ENCODE measurements at places on chromosomes 7 and 10.

- H3K4me3 ChIP-seq: no peak overlapping the region
- H3K27ac ChIP-seq: no peak overlapping the region
Measured at GRCh38 chr10:75982611-75983369, 551.4 kb downstream of the LRMDA start.

DNA sequence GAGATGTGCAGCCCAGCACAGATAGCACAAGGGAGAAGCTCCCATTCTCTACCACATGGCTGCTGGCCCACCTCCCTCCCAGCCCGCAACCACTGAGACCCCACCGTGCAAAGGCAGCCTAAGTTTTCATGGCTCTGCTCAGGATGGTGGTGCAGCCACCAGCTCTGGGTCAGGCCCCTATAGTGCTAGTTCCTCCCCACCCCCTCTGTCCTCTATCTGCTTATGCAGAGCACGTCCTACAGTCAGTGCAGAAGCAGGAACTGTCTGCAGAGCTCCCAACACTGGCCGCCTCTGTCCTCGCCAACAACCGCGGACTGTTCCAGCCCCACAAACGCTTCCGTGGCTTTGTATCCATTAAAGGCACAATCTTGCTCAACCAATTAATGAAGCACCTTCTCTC lies 278.9 kb downstream of the GRID1 start:
- no peaks in the 10 kb centered on the region for H3K4me1 ChIP-seq
- H3K36me3 ChIP-seq: no peaks in the 10 kb centered on the region
- DNase-seq: no peak
- no peak overlapping the region for H3K4me3 ChIP-seq

GRCh38 chr7:25031432-25031831 lies 51.5 kb upstream of the OSBPL3 start:
- H3K4me3 ChIP-seq: no peak overlapping the region
- peaks cover 34% of the 10 kb centered on the region for H3K4me1 ChIP-seq
- no peak overlapping the region for H3K27ac ChIP-seq
- H3K36me3 ChIP-seq: no peaks in the 10 kb centered on the region
- DNase-seq: no peak
- no peaks in the 10 kb centered on the region for H3K27me3 ChIP-seq

DNA sequence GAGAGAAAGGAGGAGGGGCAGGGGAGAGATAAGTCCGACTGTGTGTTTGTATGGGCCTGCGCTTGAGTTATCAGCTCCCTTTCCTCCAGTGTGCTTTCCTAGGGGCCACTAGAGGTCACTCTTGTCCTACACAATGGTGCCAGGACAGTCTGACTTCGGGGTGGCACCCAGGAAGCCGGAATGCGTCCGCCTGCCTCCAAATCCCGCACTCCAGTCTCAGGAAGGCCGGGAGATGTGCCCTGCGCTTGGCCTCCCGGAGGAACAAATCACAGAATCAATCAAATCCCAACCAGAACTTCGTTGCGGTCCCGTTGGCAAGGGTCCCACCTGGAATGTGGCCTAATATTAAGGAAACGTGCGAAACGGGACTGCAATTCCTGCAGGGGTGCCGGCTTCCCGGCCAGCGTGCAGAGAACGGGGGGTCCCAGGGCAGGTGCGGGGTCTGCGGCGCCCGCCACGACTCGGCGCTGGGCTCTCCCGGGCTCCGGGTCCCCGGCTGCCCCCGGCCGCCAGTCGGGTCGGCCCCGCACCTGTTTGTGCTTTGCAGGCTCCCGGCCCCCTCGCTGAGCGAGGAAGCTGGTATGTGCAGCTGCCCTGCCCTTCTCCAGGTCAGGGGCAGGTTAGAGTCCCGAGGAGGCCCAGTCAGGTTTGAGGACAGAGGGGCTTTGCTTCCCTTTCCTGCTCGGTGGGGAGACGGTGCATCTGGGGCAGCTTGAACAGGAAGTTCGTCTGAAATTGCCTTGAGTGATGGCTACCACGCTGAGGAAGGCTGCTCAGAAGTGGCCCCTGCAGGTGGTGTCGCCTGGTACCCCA lies 21.0 kb upstream of the HPS1 start:
- H3K27ac ChIP-seq: no peak overlapping the region
- peak; percentile 89 for DNase-seq
- peak overlapping the region; percentile 2 for H3K4me3 ChIP-seq
- H3K36me3 ChIP-seq: no peaks in the 10 kb centered on the region
- no peaks in the 10 kb centered on the region for H3K4me1 ChIP-seq
- H3K27me3 ChIP-seq: peaks cover 11% of the 10 kb centered on the region

GRCh38 chr7:45582136-45582749 lies 8.1 kb downstream of the ADCY1 start:
- DNase-seq: no peak
- no peaks in the 10 kb centered on the region for H3K4me1 ChIP-seq
- H3K27ac ChIP-seq: no peak overlapping the region
- no peaks in the 10 kb centered on the region for H3K36me3 ChIP-seq
- no peak overlapping the region for H3K4me3 ChIP-seq

DNA sequence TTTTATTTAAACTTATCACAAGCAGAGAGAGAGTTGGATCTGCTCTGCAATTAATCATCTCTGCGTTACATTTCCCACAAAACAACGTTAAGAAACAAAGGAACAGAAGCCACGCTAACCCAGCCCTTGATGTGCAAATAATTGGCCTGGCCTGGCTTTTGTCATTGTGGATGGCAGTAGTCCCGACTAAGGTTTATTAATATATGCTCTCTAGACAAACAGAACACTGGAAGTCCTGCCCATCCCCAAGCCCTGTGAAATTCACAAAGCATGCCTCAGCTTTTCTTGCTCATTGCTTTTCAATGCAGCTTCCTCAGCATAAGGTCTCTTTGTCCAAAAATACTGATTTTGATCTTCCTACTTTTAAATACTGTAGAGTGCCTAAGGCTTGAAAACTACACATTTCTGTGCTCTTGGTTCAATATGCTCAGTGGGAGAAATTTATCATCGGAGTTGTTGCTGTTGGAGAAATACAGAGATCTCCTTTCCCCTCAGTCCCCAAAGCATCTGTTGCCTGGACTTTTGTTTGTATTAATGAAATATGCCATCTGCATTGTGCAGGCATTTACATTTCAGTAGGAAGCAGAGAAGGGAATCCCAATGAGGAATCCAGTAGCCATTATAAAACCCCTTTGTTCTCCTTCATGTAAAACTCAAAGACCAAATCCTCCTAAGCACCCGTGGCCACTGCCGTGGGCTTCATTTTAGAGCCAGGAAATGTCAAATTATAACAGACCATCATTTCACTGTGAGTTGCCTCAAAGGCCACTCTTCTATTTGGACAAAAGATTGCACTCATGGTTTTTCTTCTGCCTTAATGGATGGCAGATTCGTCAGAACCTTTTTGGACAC lies 61.1 kb downstream of the SORCS1 start:
- H3K4me1 ChIP-seq: no peaks in the 10 kb centered on the region
- no peaks in the 10 kb centered on the region for H3K27me3 ChIP-seq
- H3K4me3 ChIP-seq: no peak overlapping the region
- H3K36me3 ChIP-seq: no peaks in the 10 kb centered on the region
- no peak overlapping the region for H3K27ac ChIP-seq
- DNase-seq: no peak

GRCh38 chr10:71817831-71818655 lies 33.0 kb downstream of the PSAP start:
- no peaks in the 10 kb centered on the region for H3K4me1 ChIP-seq

GRCh38 chr10:14665865-14666857 lies 108.5 kb downstream of the FAM107B start:
- H3K27ac ChIP-seq: no peak overlapping the region
- H3K36me3 ChIP-seq: no peaks in the 10 kb centered on the region

DNA sequence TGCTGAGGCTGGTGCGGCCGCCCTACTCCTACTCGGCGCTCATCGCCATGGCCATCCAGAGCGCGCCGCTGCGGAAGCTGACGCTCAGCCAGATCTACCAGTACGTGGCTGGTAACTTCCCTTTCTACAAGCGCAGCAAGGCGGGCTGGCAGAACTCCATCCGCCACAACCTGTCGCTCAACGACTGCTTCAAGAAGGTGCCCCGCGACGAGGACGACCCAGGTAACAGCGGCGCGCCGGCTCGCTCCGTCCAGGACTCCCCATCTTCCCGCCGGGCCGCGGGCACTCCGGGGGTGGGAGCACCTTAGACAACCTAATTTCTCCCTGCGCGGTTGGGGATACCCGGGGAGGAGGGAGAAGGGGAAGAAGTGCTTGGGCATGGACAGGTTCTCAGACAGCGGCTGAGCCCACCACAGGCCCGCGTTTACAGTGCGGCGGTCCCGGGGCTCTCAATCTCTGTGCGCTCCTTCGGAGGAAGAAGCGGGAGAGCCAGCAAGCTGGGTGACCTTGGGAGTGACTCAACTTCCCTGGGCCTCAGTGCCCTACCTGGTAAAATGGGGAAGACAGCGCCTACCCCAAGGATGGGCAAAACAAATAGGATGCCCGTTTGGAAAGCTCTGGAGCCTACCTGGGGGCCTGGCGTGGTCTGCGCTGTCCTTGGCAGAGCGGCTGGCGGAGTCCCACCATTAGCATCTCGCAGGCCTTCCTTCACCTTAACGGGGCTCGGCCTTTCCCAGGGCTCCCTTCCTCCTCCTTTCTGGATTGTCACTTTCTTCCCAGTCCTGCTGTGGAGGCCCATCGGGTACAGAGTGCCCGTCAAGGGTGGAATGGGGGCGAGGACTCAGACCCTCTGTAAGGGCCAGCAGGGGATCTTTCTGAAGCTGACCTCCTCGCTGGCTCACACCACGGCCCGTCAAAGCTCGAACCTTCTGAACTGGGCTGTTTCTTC lies 852 bp downstream of the FOXI2 start:
- peaks cover 23% of the 10 kb centered on the region for H3K27me3 ChIP-seq
- no peaks in the 10 kb centered on the region for H3K36me3 ChIP-seq
- H3K27ac ChIP-seq: no peak overlapping the region
- H3K4me1 ChIP-seq: no peaks in the 10 kb centered on the region
- no peak overlapping the region for H3K4me3 ChIP-seq

DNA sequence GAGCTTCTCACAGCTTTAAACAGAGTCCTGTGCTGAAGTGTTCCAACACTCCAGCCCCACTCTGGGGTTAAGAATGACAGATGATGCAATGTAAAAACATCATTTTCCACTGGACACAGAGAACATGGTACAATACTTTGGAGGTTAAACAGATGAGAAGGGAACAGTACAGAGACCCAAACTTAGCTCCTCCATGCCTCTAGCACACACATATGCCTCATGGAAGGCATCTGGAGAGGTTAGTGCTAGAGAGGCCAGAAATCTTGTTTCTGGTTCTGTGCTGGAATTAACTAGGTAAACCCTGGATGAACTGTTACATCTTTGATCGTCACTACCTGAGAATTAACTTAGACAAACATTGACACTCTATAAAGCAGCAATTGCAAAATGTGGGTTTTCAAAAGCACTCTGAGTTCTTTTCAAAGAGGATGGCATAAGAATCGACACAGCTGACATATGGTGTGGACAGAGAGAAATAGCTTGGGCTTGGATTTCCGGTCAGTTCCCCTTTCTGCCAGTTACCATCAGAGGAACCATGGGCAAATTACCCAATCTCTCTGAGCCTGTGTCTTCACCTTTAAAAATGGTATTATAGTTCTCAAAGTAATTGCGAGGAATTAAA lies 81.9 kb downstream of the KCNMA1 start:
- no peak overlapping the region for H3K4me3 ChIP-seq
- H3K27ac ChIP-seq: no peak overlapping the region
- no peaks in the 10 kb centered on the region for H3K4me1 ChIP-seq
- no peak for DNase-seq

GRCh38 chr7:130932088-130932487 lies 198.1 kb upstream of the KLF14 start:
- H3K36me3 ChIP-seq: peaks cover 57% of the 10 kb centered on the region
- no peaks in the 10 kb centered on the region for H3K27me3 ChIP-seq
- H3K4me1 ChIP-seq: peaks cover 81% of the 10 kb centered on the region
- DNase-seq: no peak
- peak overlapping the region; percentile 85 for H3K27ac ChIP-seq
- H3K4me3 ChIP-seq: no peak overlapping the region

- H3K27me3 ChIP-seq: no peaks in the 10 kb centered on the region
- no peak for DNase-seq
- no peak overlapping the region for H3K4me3 ChIP-seq
Measured at GRCh38 chr7:148026713-148027112, 563.9 kb upstream of the C7orf33 start.

GRCh38 chr7:91657483-91658071 lies 222.9 kb downstream of the MTERF1 start:
- no peak overlapping the region for H3K27ac ChIP-seq
- H3K4me3 ChIP-seq: no peak overlapping the region
- H3K4me1 ChIP-seq: no peaks in the 10 kb centered on the region

DNA sequence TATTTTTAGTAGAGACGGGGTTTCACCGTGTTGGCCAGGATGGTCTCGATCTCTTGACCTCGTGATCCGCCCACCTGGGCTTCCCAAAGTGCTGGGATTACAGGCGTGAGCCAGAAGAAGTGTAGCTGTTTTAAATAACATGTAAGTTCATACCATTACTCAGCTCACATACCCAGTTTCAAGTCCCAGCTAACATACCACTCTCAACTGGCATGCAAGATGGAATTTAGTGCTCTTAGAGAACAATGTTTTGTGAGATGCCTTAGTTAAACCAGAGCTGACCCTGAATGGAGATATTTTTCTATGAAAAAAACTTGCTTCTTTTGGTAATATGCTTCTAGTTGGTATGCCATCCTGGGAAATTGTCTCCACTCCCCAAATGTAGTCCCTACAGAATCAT lies 37.3 kb downstream of the HBP1 start:
- no peak for DNase-seq
- no peaks in the 10 kb centered on the region for H3K4me1 ChIP-seq
- no peak overlapping the region for H3K4me3 ChIP-seq
- H3K27ac ChIP-seq: no peak overlapping the region
- 0 out of 2 replicates have a peak, but pooled peaks cover 5% of the 10 kb centered on the region for H3K36me3 ChIP-seq

All from HCT116 (cell line).